Frontal cortex (tissue), 4 donors: ENCODE measurements at places on chromosomes 11 and 22. TPM values are rescaled to one million over a fixed set of nuclear protein-coding genes. Genes with fewer than 3 reads are reported as not detected.

The TUB gene
- total RNA-seq = 83.2 TPM

The OR51I1 gene
- not detected for total RNA-seq

The TYR gene
- not detected for total RNA-seq

The KDELR3 gene
- total RNA-seq = 1.2 TPM

The CCDC89 gene
- 0.41 TPM for total RNA-seq

The XRCC6 gene
- total RNA-seq = 259 TPM

The C11orf68 gene
- 11.8 TPM for total RNA-seq

The DERL3 gene
- total RNA-seq = 0.82 TPM

The CABP4 gene
- total RNA-seq = not detected

The CDPF1 gene
- total RNA-seq = 9.0 TPM

The CEND1 gene
- total RNA-seq = 7.3 TPM

The TREH gene
- total RNA-seq = not detected

The JAM3 gene
- 39.5 TPM for total RNA-seq

The KRTAP5-11 gene
- total RNA-seq = not detected

The MFNG gene
- 1.6 TPM for total RNA-seq

The C11orf16 gene
- not detected for total RNA-seq

The RFPL3 gene
- total RNA-seq = not detected

The SLC6A5 gene
- total RNA-seq = not detected

The PGR gene
- under 0.01 TPM for total RNA-seq

The ACR gene
- total RNA-seq = not detected

The CNIH2 gene
- total RNA-seq = 41.6 TPM

The KCNE3 gene
- total RNA-seq = 1.2 TPM

The SCGB1C1 gene
- total RNA-seq = not detected

The TRPC6 gene
- 5.7 TPM for total RNA-seq

The SOX10 gene
- 1.6 TPM for total RNA-seq

The TSSK2 gene
- total RNA-seq = not detected

The ME3 gene
- total RNA-seq = 110 TPM

The PAX6 gene
- total RNA-seq = 11.4 TPM

The SAA1 gene
- not detected for total RNA-seq

The OR52E8 gene
- total RNA-seq = not detected

The OR6T1 gene
- not detected for total RNA-seq
